Inflammatory macrophage treated with lipopolysaccharide for 1 hour (primary cell): ENCODE measurements at places on chromosomes 1 and 21.

DNA sequence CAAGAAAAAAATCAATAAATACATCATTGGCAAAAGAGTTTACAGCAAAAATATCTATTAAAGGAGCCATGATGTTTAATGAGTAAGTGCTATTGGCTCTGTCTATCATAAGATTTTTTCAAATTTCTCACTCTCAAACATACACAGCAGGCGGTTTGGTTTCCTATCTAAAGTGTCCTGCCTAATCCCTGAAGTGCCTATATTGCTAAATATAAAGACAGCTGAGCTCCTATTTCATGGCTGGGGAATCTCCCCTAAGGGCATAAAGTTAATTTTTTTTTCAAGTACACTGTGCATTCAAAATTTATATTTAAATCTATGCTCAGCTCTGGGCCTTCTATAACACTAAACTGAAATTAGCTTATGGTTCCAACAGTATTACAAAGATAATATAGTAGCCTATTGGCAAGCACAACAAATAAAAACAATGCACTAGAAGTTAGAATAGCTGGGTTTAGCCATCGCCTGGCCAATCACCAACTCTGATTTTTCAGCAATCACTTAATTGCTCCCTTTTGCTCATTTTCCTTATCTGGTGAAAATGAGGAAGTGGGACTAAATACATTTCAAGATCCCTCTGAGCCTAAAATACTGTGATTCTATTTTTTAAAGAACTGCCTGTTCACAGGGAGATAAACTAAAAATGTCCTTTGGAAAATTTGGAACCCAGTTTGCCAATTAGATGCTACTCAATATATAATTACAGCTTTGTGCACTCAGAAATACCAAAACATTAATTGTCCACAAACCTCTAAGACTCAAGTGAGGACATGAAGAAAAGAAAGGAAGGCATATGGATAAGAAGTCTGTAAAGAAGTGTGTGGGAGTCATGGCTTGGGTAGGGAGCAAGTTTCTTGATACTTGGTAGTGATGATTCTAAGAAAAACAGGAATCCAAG is 62.5 kb downstream of the WDR64 start:
- DNase-seq = no peak

GRCh38 chr1:233665575-233666270 is 51.8 kb downstream of the KCNK1 start:
- DNase-seq = no peak

GRCh38 chr1:39835935-39836594 is 47.2 kb downstream of the TRIT1 start:
- no peak for DNase-seq

- DNase-seq = peak; percentile 84
These were observed 20.8 kb upstream of the RGS2 start for GRCh38 chr1:192787914-192788585.

GRCh38 chr1:22071511-22071910 is 19.0 kb downstream of the CDC42 start:
- no peak for DNase-seq

DNA sequence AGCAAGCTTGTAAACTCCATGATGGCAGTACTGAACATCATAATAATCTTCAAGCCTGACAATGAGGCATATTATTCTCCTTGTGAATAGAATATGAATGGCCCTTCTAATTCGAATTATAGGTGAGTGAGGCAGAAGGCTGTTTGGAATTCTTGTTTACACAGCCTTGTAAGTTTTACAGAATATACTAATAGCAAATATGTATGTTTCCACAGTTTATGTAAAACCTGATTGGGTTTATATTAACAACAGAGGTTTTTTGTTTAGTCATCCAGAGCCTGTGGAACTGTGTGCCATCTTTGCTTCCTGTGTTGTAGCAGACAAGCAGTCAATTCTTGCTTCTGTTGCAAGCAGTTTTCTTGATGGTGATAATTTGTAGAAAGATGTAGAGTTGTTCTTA is 8.0 kb downstream of the OSBPL9 start:
- no peak for DNase-seq

- DNase-seq = no peak
These were observed 161.3 kb downstream of the NTPCR start for GRCh38 chr1:233111731-233112130.

DNA sequence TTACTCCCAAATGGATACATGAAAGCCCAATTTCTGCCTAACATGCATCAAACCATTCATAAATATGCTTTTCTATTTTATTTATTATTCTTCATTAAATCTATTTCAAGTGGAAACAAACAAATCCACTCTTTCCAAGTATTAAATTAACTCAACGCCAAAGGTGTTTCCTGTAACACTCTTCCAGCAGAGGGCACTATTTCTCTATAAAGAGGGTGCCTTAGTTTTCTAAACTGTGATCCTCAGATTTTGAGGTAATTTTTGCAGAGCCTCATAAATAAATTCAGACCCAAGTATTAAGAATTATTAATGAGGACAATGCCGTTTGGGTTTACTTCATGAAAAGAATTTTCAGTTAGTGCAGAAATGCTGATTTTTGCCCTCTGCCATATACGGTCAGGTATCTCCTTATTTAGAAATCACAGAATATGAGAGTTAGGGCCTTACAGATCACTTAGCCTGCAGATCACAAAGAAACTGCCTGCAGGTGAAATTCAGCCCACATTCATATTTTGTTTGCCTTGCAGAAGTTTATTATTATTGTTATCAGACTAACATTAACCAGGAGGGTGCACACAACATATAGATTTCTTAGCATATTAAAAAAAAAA is 40.1 kb upstream of the MYSM1 start:
- DNase-seq = peak; percentile 55

GRCh38 chr1:67880056-67880601 is 46.9 kb upstream of the GNG12 start:
- no peak for DNase-seq

DNA sequence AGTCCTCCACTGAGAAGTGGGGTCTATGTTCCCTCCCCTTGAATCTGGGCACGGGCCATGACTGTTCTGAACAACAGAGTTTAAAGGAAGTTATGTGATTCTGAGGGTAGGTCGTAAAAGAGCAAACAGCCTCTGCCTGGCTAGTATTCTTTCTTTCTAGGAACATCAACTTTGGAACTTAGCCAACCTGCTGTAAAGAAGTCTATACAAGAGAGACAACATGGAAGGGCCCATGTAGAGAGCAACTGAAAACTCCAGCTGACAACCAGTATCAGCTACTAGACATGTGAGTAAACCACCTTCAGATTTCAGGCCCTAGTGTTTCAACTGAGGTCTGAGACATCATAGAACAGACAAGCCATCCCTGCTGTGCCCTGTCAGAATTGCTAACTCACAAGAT is 7.5 kb downstream of the SELENOF start:
- DNase-seq = no peak

- no peak for DNase-seq
These were observed 640.6 kb downstream of the PTPRU start for GRCh38 chr1:29876902-29877301.

- DNase-seq = no peak
These were observed 61.5 kb downstream of the ARHGEF16 start for GRCh38 chr1:3515774-3516480.

- DNase-seq = no peak
These were observed 69.6 kb downstream of the DHRS3 start for GRCh38 chr1:12548279-12548972.

GRCh38 chr1:8162168-8162567 is 136.1 kb upstream of the ERRFI1 start:
- DNase-seq = no peak

DNA sequence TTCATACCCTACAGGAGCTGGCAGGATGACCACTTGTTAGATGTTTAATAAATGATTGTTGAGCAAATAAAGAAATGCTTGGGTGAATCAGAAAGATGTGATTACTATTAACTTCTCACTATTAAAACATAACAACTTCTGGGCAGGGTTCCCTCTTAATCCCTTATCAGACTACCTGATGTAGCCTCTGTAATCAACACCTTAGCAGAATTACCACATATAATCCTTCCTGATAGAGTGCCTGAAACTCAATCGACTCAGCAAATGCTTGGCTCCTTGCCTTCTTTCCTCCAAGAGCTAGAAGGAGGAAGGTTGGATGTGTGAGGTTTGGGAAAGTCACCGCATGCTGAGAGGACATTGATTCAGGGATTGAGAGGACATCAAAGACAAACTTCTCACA is 34.8 kb upstream of the DSCAM start:
- DNase-seq = no peak

DNA sequence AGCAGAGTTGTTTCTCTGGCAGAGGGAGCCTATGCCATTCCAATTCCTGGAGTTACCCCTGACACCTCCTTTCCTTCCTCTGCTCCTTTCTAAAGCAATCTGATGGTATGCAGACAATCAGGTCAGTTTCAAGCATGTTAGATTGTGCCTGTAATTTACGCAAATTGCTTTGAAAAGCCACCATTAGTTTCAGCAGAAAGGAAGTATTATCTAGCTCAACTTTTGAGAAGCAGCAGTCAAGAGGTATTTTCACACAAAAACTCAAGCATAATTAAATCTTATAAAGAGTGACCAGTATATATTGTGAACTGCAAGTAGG is 2.2 kb downstream of the ERRFI1 start:
- DNase-seq = no peak

GRCh38 chr1:164635803-164636731 is 77.1 kb downstream of the PBX1 start:
- no peak for DNase-seq

GRCh38 chr1:156726549-156727226 is 1.6 kb upstream of the METTL25B start:
- DNase-seq = peak; percentile 60

DNA sequence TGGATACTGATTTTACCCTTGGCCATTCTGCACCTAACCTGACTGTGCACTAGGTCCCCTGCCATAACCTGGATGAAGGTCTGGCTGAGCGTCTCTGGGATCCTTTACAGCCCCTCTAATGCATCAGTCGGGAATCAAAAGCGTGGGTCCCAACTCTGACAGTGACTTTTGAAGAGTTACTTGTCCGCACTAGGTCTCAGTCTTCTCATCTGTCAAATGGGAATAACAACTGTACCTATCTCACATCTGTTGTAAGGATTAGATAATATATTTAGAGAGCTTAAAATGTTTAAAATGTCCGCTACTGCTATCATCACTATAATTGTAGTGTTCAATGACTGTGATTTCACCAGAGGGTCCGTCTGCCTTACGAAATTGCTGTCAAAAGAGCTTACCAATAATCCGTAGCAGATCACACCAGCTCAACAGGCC is 746 bp downstream of the TADA1 start:
- DNase-seq = no peak

GRCh38 chr1:89666640-89667039 is 33.7 kb downstream of the LRRC8C start:
- DNase-seq = no peak

DNA sequence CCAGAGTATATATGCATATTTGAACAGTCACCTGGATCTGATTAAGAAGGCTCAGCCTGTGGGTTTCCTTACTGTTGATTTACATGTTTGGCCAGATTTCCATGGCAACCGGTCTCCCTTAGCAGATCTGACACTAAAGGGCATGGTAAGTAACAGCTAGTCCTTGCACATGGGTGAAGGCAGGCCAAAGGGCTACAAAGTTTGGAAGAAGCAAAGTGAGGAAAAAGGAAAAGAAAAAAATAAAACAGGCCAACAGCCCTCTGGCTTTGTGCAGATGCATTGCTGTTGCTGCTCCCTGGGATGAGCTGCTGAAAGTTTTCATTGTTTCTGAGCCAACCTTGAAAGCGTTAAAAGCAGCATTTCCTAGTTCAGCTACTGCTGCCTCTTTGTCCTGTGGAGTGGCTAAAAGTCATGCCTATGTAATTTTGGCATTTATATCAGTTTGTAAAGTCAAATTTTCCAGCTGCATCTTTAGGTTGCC is 176.5 kb upstream of the HOOK1 start:
- DNase-seq = no peak

- no peak for DNase-seq
These were observed 131.9 kb downstream of the VAV3 start for GRCh38 chr1:107833061-107833460.

DNA sequence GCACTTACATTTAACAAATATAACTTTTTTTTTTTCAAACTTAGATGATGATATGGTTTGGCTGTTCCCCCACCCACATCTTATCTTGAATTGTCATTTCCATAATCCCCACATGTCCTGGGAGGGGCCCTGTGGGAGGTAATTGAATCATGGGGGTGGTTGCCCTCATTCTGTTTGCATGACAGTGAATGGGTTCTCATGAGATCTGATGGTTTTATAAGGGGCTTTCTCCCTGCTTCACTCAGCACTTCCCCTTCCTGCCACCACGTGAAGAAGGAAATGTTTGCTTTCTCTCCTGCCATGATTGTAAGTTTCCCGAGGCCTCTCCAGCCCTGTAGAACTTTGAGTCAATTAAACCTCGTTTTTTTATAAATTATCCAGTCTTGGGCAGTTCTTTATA is 432.6 kb downstream of the AMY1C start:
- no peak for DNase-seq

DNA sequence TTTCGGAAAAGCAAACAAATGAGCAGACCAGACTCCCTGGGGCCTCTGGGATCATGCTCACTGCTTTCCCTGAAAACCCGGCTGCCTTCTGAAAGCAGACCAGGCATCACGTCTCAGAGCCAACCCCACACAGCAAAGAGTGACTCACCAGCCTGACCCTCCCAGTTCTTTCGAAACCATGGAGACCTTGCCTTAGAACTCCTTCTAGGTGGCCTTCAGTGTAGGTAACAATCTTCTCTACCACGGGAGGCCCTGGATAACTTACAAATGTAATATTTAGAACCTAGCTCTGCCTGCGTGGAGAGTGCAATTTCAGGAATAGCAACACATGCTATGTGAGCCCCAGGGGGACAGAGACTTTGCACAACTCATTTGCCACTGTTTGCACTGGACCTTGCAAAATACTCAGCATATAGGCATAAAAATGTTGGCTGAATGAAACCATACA is 105.2 kb downstream of the SUSD4 start:
- DNase-seq = no peak

DNA sequence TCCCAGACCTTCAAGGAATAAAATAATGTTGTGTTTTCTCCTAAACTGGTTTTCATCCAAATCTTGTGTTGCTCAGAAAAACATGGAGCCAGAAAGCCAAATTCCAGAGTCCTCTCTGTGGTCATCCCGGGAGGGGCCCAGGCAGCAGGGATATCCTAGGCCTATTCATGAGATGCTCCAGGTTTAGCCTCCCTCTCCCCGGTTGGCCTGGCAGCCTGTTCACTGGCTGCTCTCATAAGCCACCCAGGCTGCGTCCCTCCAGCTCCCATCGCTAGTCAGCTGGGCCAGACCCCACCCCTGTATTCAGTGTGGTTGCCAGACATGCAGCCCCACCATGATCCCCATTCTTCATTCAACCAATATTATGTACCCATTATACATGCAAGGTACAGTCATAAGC is 113.4 kb upstream of the F3 start:
- DNase-seq = no peak

DNA sequence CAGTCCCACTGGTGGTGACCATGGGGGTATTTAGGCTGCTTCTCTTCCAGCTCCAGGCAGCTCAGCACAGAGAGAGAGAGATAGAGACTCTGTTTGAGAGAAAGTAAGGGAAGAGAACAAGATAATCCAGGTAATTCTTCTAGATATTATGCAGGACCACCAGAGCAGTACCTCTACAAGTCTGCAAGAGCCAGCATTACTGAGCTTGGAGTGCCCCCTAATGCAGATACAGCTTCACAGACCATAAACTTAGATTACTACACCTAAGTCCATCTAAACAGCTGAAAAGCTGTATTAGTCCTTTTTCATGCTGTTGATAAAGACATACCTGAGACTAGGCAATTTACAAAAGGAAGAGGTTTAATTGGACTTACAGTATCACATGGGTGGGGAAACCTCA is 570.3 kb downstream of the LRRIQ3 start:
- no peak for DNase-seq
